ENCODE measurements at places on chromosomes 11 and 22.

DNA sequence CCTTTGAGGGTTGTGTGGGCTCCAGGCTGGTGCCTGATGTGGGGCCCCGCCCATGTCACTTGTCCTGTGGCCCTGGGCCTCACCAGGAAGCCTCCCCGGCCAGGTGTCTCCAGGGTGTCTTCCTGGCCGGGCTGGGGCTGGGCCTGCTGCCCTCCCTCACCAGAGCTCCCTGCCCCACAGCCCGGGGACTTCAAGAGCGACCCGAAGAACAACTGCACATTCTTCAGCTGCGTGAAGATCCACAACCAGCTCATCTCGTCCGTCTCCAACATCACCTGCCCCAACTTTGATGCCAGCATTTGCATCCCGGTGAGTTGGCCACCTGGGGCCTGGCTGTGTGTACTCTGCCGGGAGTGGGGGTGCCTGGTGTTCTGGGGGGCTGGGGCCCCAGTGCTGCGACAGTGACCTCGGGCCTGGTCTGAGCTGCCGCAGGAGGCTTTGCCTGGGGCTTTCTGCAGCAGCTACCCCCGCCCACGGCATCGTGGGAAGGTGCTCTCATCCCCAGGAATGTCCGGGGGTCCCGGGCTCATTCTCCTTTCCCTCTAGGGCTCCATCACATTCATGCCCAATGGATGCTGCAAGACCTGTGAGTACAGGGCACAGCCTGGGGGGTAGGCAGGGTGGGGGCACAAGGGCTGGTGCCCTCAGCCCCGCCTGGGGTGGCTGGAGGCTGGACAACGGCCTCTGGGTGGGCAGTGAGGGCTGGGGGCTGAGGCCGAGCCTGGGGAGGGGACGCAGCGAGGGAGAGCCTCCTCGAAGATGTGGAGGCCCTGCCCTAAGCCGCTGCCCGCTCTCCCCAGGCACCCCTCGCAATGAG is 34.6 kb downstream of the MUC2 start:
- no peak for DNase-seq

DNA sequence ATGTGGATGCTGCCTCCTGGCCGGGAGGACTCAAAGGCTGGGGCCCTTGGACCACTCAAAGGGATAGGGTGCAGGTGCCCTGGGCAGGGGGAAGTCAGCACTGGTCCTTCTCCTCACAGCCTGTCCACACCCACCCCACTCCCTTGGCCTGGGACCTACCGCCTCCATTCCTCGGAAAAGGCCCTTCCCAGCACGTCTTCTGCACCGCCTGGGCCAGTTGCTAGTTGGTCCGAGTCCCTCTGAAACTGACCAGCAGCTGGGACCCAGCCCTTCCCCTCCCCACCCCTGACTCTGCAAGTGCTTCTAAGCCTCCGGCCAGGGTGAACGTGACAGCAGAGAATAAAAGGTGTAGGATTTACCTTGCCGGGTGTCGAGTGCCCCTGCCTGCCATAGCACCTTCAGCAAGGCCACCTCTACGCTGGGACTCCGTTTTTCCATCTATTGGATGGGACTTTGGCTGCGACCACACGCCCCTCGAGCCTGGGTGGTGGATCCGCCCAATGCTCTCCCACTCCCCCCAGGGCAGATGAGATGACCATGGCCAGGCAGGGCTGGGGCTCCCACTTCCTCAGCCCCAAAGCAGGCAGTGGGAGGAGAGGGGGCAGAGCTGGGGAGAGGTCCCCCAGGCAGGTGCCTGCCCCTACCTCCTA is 37.3 kb downstream of the OSBPL5 start:
- no peak for DNase-seq

DNA sequence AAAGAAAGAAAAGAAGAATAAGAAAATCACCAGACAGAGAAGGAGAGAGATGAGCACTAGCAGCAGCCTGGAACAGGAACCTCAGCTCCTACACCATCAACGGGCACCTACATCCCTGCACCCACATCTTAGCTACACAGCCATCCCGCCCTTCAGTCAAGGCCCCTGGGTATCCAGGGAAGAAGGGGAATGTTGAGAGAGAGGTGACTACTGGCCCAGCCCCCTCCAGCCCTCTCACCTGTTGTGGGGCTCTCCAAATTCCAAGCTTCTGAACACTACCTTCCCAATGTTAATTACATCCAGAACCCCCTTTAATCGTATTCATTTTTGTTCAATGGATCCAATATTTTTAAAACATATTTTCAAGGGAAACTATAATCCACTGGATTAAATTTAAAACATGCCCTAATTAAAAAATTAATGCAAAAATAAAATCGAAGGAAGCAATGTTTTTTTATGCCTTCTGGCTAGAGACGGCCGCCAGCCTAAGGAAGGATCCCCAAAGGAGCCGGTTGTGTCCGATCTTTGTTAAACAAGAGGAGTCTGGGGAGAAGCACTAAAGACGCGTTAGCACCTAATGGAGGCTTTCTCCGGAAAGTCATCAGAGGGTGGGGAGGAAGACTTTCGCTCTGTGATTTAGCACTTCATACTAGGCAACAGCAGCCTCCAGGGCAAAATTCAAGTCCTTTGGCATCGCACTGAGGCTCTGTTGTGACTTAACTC is 9.5 kb downstream of the TPST2 start:
- no peak for DNase-seq

GRCh38 chr11:47889714-47890441 is 41.7 kb upstream of the NUP160 start:
- no peak for DNase-seq

DNA sequence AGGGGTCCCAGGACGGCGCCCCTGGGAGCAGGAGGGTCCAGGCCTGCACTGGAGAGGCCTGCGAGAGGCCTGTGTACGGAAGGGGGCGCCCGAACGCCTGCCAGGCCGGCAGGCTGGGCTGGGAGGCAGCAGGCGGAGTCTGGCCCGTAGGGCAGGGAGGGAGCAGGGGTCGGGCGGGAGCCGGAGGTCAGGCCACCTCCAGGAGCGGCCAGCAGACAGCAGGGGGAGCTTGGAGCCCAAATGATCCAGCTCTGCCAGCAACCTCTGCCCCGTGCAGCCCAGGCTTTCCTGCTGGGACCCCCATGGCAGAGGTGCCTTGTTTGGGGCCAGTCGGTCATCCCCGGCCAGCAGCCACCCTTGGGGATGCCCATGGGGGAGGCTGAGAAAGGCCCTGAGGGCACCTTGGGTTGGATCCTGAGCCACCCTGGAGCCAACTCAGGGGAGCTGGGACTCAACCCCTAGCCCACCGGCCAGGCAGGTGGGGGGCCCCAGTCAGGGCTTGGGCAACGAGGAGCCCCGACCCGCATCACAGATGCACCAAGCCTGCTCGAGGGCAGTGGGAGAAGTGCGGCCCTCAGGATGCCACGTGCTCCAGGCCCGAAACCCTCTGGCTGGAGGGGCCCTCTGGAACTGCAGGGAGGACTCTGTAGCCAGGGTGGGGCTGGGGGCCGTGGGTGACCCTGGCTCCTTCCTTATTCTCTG is 9.6 kb upstream of the SYT8 start:
- DNase-seq: no peak

GRCh38 chr11:65071907-65072630 is 11.8 kb downstream of the CDCA5 start:
- DNase-seq: no peak

DNA sequence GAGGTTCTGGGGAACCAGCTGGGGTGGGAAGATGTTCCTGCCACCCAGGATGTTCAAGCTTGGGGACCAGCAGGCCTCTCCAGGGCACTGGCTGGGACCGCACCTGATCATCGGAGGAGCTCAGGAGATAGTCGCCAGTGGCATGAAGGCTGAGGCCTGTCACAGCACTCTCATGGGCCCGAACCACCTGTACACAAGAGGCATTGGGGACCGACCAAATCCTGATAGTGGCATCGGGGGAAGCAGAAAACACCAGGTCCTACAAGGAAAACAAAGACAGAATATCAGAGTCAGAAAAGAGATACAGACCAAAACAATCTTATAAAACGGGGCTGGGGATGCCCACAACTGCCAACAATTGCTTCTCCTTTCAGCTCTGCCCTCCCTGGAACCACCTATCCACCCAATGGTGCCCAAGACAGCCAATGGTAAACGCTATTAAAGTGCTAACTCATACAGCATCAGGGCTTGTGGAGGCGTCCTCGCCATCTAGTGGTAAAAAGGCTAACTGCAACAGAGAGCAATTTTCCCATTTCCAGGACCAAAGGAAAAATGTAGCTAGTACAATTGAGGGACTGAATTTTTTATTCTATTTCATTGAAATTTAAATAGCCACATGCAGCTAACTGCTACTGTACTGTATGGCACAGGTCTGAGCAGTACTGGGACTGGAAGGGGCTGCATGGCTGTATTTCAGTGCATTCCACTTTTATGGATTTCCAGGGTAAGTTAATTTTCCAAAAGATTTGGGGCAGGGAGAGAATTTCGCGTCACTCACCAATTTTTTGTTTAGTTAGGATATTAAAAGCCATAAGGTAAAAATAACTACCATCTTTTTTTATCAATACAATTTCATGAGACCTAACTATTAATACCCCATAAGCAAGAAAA is 7.1 kb downstream of the PRPF19 start:
- no peak for DNase-seq

DNA sequence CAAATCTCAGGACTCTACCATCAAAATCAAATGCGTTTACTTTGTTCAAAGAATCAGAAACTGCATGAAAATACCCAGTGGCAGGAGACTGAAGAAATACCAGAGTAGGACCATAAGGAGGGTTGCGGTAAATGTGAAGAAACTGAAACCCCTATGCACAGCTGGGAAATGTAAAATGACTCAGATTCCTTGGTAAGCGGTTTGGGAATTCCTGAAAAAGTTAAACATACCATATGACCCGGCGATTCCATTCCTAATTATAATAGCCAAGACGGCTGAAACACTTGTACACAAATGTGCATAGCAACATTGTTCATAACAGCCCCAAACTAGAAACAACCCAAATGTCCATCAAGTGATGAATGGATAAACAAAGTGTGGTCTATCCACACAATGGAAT is 114.1 kb upstream of the GRAMD1B start:
- DNase-seq: no peak

- DNase-seq: peak; percentile 51
These were observed 13.8 kb upstream of the FAM181B start for GRCh38 chr11:82747471-82747870.

- DNase-seq: no peak
These were observed 56.3 kb upstream of the ATXN10 start for GRCh38 chr22:45615364-45615763.

DNA sequence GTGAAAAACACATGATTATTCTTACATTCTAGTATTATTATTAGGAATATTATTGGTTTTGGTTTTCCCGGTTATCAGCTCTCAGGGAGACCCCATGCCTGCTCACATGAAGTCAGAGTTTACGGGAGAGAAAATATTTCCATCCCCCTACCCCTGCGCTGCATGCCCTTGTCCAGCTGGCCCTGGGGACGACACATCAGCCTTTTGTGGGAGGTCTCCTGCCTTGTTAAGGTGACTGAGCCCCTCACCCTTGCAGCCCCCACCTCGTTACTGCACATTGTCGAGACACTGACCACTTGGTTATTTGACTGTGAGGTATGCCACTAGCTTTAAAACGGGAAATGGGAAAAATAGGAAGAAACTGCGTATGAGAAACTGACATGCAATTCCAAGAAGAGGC is 63.0 kb downstream of the PARVG start:
- DNase-seq: no peak

GRCh38 chr11:1008001-1008802 is 28.3 kb downstream of the MUC6 start:
- DNase-seq: no peak

DNA sequence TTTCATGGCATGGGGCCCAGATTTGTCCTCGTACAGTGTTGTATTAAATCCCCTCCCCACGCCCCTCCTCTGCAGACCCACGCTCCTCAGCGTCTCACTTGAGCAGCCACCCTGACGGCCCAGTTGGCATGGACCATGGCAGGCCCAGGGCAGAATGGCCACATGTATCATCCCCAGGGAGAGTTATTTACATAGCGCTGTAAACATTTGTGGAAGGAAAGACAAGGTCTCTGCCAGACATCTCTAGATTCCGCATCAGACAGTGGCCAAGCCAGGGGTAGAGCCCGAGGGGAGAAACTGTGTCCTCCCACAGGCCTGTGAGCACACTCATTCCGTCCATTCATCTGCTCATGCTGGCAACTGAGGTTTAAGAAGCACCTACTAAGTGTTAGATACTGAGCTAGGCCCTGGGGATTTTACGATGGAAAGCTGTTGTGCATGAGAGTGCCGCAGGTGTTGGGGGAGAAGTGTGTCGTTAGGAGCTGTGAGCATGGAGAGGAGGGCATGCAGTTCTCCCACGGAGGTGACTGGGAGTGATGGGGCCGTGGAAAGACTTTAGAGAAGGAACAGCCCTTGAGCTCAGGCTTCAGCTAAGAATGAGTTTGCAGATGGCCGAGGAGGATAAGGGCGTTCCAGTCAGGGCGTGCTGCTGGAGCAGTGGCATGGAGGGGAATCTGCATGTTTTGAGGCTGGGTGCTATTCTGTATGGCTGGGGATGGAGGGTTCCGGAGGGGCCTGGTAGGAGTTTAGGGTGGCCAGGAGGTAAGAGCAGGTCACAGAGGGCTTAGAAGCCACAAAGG is 94.9 kb downstream of the GRIK4 start:
- no peak for DNase-seq

DNA sequence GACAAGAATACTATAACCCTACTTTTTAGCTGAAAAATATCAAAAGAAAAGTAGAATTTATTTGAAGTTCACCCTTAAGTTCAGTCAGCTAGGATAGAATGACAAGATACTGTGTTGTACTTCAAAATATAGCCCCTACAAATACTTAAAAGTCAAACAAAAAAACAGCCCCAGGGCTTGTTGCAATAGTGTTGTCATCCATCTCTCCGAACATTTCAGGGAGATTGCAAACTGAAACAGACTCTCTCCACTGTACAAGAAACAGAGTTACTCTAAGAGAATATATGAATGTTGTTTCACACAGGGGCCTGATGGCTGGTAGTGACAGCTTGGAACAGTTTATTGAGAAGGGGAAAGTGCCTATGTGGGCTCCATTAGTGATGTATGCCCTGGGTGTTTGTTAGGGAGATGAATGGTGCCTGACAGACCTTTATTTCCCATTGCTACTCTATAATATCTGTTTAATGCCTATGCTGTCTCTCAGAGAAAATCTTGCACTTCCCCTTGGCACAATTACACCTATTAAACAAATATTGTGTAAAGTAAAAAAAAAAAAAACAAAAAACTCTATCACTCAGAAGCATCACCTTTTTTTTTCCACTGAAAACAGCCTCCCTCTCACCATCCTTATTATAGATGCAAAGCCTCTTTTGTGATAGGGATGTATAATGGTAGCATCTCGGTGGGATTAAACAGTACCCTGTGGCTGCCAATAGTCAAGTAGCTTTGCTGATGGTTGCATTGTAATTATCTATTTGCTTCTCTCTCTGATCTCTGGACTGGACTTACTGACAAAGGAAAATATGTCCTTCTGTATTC is 506.3 kb upstream of the LUZP2 start:
- DNase-seq: no peak

GRCh38 chr11:132158696-132159095 is 788.3 kb downstream of the NTM start:
- DNase-seq: no peak
